Effector memory CD8-positive, alpha-beta T cell (primary cell): ENCODE measurements at places on chromosomes 2 and 18.

GRCh38 chr18:42752916-42753315 is 362.6 kb downstream of the RIT2 start:
- DNase-seq, result no peak

GRCh38 chr2:234125451-234126145 is 75.1 kb downstream of the SPP2 start:
- DNase-seq, result no peak

GRCh38 chr18:49309676-49310075 is 150.8 kb downstream of the DYM start:
- DNase-seq, result no peak

DNA sequence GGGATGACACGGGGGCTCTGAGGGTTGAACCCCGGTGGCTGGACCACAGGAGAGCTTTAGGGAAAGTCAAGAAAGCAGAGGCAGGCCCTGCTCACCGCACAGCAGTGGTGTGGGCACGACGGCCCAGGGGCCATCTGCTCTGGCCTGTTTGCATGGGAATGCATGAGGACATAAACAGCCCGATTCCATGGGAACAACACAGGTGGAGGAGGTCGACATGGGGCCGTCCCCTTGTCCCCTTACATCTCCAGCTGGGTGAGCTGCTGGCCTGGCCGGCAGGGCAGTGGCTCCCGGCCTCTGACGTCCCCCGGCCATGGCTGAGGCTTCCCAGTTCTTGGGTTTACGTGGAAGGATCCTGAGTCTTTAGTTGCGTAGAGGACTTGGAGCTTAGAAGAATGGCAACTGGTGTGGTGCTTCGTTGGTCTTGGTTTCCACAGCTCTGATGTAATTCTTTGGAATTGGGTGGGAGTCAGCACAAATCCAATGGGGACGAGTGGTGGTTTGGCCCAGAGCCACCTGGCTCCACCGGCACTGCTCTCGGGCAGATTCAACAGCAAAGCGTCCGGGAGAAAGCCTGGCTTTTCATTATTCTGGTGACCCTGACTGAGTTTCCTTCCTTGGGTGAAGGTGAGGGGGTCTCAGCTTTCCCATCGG is 98.3 kb upstream of the HDAC4 start:
- no peak for DNase-seq

- DNase-seq, result no peak
Observed at GRCh38 chr2:85076618-85077274, 56.4 kb upstream of the TCF7L1 start.

- no peak for DNase-seq
Observed at GRCh38 chr18:26407736-26408601, 140.4 kb downstream of the KCTD1 start.

GRCh38 chr2:54497763-54498680 is 41.9 kb downstream of the SPTBN1 start:
- no peak for DNase-seq

GRCh38 chr2:159613651-159614285 is 2.6 kb downstream of the BAZ2B start:
- no peak for DNase-seq

DNA sequence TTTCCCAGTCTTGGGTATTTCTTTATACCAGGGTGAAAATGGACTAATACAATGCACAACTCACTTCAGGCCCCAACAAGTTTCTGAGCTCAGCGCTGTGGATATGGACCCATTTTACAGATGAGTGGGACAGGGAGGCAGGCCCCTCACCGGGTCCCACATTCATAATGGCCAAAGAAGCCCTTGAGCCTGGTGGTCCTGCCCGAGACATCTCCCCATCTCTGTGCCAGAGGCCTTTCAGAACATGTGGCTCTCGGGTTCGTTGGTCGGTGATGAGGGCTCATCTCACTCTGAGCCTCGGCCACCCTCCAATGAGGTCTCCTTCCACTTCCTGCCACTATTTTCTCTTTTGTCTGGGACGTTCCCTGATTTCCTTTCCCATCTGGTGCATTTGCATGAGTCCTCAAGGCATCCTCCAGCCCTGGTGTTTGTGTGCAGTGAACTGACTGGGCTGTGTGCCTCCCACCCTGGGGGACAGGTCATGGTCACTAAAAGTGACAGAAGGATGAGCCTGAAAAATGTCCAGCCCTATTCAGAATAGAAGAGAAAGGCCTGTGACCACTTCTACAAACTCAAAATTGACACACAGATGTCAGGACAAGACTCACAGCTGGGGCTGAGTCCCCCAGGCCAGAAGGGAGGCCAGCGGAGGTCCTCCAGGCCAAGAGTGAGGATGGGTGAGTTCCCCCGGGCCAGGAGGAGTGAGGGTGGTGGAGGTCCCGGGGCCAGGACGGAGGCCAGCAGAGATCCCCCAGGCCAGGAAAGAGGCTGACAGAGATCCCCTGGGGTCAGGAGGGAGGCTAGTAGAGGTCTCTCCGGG is 134.5 kb downstream of the PTGR3 start:
- DNase-seq, result no peak

GRCh38 chr2:10717628-10718027 is 3.8 kb upstream of the ATP6V1C2 start:
- DNase-seq, result no peak

GRCh38 chr2:106282462-106283170 is 88.5 kb upstream of the UXS1 start:
- DNase-seq, result no peak

DNA sequence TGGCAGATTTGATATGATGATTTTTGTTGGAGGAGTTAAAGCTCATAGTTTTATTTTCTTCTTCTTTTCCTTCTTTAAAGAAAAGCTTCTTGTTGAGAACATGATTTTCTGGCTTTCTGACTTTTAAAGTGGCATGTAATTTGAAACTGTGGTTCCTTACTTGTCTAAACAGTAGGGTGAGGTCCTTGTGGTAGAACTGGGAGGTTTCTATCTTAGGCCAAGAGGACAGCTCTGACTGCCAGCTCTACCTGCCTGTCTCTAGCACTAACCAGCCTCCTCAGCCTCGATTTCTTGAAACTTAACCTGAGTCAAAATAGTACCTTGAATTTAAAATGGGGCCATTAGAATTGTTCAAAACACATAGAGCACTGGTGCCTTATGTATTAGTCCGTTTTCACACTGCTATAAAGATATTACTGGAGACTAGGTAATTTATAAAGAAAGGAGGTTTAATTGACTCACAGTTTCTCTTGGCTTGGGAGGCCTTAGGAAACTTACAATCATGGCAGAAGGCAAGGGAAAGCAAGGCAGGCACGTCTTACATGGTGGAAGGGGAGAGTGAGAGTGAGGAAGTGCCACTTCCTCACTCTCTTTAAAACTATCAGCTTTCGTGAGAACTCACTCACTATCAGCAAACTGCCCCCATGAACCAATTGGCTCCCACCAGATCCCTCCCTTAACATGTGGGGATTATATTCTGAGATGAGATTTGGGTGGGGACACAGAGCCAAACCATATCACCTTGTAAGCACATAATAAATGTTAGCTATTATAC is 119.0 kb downstream of the CERS6 start:
- no peak for DNase-seq

GRCh38 chr2:66303471-66303870 is 131.5 kb upstream of the MEIS1 start:
- DNase-seq, result no peak

- DNase-seq, result no peak
Observed at GRCh38 chr2:230722207-230722885, 9.7 kb downstream of the CAB39 start.

GRCh38 chr2:161400076-161400475 is 16.0 kb upstream of the TBR1 start:
- DNase-seq, result no peak

- DNase-seq, result peak; percentile 48
Observed at GRCh38 chr18:77650799-77651385, 401.2 kb downstream of the GALR1 start.

- no peak for DNase-seq
Observed at GRCh38 chr2:30990671-30991070, 147.6 kb downstream of the GALNT14 start.

DNA sequence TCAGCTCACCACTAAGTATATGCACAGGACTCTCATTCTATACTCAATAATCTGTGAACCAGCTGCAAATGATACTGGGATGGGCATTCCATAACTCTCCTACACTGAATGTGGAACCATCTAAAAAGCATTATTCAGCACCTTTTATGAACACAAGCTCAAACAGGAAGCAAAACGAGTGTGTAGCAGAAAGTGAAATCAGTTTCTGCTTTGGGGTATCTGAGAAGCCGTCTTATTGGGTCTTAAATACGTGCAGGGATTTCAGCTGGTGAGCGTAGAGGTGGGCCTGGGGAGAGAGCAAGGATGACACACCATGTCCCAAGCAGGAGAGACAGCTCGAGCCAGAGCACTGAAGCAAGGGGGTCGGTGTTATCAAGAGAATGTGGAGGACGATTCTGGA is 120.0 kb upstream of the TTN start:
- DNase-seq, result no peak

DNA sequence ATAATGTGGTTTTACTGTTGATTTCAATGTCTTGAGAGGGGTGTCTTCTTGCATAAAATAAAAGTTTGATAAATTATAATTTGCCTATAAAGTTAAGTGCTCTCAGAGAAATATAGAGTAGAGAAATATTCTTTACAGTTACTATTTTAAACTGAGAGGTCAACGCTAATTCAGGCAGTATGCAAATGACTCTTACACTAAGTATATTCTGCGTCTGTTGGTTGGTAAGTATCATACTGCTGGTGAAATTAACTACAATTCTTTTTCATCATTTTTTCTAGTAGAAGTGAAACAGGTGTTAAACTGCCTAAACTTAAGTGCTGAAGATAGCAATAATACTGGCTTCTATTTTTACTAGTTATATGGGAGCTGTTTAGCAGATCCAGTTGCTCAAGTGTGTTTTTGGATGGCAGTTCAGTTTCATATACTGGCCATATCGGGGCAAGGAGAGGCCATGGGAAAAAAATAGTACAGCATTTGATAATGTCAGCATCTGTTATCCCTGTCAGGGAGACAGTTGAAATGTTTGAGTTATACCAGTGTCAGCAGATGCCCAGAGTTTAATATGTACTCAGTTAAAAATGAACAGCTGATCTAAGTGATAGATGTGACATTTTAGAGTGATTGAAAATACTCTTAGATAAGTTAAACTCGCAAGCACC is 86.2 kb downstream of the MIB1 start:
- no peak for DNase-seq

DNA sequence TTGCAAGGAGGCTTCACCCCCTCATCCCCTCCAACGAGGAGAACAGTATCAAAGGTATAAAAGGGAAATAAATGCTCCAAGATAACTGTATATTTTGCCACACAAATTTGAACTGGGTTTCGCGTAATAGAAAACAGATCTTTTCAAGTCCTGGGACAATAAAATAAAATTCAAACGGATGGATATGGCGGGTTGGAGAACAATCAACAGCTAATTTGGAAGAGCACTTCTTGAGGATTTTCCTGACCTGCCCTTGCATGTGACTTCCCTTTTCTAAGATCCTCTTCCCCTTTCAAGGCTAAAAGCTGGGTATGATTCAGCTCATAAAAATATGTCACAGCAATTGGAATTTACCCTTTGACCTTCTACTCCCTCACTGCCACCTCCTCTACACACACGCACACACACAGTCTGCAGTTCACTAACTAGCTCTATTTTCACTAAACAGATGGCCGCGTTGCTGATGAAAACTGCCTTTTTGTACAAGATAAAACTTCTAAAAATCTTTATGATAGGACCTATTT is 386.9 kb downstream of the FIGN start:
- no peak for DNase-seq

- no peak for DNase-seq
Observed at GRCh38 chr2:88005776-88006175, 10.6 kb downstream of the RNU2-63P start.

GRCh38 chr2:122531290-122532071 is 776.0 kb downstream of the TSN start:
- DNase-seq, result no peak

GRCh38 chr2:858646-859045 is 92.0 kb upstream of the SNTG2 start:
- DNase-seq, result no peak

- DNase-seq, result no peak
Observed at GRCh38 chr2:42328148-42328833, 32.7 kb downstream of the COX7A2L start.

DNA sequence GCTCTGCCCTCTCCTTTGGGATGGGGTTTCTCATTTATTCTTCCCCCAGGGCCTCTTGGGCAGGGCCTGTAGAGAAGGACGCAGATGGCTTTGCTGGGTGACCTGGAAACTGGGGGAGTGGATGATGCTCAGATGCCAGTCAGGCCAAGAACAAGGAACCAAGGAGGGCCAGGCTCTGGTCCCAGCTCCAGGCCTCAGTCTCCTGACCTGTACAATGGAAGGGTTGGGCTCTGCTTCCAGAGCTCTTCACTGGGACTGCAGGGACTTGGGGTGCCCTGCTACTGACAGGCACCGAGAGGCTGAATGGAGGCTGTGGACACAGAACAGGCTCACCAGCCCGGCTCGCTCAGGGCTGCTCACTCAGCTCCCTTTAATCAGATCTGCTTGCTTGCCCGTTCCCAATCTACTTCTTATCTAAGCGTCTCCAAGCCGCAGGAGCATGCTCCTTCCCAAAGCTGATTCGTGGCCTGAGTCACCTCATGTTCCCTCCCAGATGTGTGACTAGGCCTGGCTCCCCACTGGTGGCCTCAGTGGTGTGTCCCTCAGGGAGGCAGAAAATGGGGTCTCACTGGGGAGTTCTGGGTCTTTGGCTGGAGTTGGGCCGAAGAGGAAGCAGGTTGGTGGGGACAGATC is 82.6 kb upstream of the ODC1 start:
- no peak for DNase-seq

- DNase-seq, result no peak
Observed at GRCh38 chr2:165248238-165248637, 9.0 kb downstream of the SCN2A start.

DNA sequence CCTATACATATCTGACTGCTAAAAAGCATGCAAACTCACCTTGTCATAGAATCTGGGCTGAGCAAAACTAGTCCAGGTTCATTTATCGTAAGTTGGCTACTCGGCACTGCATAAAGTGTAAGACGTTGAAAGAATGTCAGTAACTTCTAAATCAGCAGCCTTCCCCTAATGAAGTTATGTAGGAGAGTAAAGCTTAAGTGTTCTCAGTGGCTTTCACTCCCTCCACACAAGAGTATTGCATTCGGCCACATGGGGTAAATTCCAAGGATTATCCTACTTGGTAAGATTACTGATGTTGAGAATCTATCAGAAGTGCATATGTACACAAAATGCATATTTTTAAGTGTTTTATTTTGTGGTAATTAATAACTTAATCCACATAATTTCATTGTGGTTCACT is 130.1 kb downstream of the LCLAT1 start:
- DNase-seq, result no peak

- no peak for DNase-seq
Observed at GRCh38 chr2:136122661-136123060, 4.7 kb upstream of the CXCR4 start.

DNA sequence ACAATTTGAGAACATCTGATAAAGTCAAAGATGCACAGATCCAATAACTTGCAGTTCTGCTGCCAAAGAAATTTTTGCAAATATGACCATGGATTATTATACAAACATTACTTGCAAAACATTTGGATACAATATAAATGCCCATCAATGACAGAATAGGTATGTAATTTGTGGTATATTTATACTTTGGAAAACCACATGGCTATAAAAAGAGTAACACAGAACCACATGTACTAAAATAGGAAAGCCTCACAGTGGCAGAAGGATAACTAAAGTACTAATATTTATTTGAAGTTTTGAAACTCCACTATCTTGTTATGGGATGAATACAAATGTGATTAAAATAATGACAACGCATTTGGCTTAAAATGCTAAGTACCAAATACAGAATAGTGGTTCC is 51.8 kb upstream of the DNAJC10 start:
- no peak for DNase-seq
